M059J (cell line): ENCODE measurements at places on chromosomes 6 and 20. TPM values are rescaled to one million over a fixed set of nuclear protein-coding genes. Genes with fewer than 3 reads are reported as not detected.

The JAG1 gene
- total RNA-seq = 10.9 and 14.8 TPM in 2 replicates

The PLN gene
- total RNA-seq = 0.05 TPM in 2 replicates

The LY86 gene
- total RNA-seq = not detected in 2 replicates

The NFATC2 gene
- total RNA-seq = 0.25 TPM in 1 of 2 replicates, not detected in the other

The KPNA5 gene
- 2.7 and 2.9 TPM in 2 replicates for total RNA-seq
